ENCODE measurements at places on chromosomes 12 and 14. TPM values are rescaled to one million over a fixed set of nuclear protein-coding genes. Genes with fewer than 3 reads are reported as not detected.

The SLC2A3 gene
- total RNA-seq, result 12.8 TPM

The SLC16A7 gene
- total RNA-seq, result 27.1 TPM

GRCh38 chr12:10453156-10453555 lies at the start of gene KLRC1:
KLRC1 (minus strand) TSS chr12:10453377; CDS start chr12:10451156, 2,221 bp downstream.
- no peak for DNase-seq

The CLEC9A gene
- not detected for total RNA-seq

DNA sequence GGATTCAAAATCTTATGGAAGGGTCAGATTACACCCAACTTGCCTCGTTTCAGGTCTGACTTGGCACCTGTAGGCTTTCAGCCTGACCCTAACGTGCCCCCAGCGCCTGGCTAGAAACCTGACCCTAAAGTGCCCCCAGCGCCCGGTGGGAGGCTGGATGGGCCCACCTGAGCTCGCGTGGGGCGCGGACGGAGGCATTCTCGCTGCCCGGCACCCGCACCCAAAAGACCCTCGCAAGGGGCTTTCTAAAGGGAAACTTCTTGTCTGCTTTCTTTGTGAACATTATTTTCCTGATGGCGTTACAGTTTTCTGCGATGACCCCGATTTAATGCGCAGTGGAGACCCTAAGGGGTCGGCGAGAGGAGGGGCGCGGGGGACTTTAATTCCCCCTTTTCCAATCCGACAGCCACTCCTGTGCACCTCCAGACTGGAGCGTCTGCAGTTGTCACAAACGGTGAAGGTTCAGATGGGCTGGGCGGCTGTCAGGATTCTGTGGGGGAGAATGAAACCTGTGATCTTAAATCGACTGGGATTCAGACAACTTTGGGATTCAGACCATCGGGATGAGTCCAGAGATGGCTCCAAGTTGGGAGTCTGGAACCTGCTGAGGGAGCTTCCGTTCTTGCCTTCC lies 751 bp upstream of the HRK start:
- DNase-seq, result no peak

DNA sequence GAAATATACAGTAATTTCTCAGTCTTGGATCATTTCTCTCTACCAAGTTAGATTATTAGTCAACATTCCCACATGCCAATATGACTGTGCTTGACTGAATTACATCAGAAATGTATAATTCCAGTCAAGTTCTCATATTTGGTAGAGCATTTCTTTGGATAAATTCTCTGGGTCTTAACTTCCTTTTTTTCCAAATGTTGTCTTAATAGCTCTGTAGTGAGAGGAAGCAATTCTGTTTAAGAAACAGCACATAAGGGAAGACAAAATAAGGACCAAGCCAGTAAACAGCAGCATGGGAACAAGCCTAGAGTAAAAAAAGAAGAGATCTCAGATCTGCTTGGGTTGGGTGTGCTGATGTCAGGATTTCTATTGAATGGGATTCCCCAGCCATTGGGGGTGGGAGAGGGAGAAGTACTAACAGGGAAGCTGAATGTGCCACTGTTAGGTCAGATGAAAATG lies 14.2 kb upstream of the DYRK2 start:
- no peak for DNase-seq

The ERH gene
- 104 TPM for total RNA-seq

The PZP gene
- not detected for total RNA-seq

- no peak for DNase-seq
Measured at GRCh38 chr12:273382-273781, 10.7 kb upstream of the SLC6A13 start.

DNA sequence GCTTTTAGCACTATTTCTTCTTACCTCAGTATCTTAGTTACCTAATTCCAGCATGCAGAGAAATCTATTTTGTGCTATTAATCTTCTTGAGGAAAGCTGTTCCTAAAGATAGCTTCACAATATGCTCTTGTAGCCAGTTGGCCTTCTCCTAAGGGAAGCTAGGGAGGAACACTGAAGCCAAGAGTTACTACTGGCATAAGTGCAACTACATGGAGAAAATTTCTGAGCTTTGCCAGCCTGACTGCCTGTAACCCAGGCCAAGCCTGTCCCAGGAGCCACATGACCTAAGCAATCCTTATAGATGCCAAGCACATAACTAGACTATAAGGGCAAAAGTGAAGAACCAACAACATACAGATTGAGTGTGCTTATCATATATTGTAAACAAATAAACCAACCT lies 890.2 kb downstream of the FLRT2 start:
- DNase-seq, result no peak

Data from sigmoid colon (tissue), 7 donors.